NCI-H524 (cell line): ENCODE measurements at places on chromosomes 16 and 17.
A peak's percentile ranks its signal among the peaks of the same experiment; 100 is the strongest.

- DNase-seq: no peak
Measured at GRCh38 chr17:16986391-16986790, 14.5 kb upstream of the TNFRSF13B start.

DNA sequence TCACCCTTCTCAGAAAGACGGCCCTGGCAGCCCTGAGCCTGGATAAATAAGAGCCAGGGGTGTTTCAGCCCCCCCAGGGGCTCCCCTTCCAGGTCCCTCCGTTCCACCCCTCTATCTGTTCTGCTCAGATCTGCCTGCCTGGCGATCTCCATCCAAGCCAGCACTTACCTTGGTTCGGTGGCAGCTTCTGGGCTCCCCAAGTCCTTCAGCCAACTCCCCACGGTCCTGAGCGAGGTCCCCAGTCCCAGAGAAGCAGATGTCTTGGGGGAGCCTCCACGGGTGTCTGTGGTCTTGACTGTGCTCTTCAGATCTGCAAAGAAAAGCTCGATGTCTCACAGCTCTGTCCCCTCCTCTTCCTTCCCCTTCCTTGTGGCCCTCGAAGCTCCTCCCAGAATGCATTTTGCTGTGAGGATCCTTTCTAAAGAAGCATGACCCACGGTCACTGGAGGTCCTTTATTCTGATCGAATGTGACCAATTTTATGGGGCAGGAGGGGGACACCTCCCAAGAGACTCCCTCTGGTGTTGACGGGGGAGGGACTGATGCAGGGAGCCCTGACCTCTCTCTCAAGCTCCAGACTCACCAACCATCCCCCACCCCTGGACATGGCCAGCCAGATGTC, at the start of gene PIK3R6:
PIK3R6 (minus strand) TSS at position 314 of the 621 bp plus-strand sequence. CDS start 17,880 bp downstream, outside the sequence.
- DNase-seq: no peak

- no peak for DNase-seq
Measured at GRCh38 chr17:43772877-43773648, 5.7 kb downstream of the DUSP3 start.

- peak; percentile 88 for DNase-seq
Measured at GRCh38 chr17:55356434-55357328, 65.0 kb downstream of the MMD start.

DNA sequence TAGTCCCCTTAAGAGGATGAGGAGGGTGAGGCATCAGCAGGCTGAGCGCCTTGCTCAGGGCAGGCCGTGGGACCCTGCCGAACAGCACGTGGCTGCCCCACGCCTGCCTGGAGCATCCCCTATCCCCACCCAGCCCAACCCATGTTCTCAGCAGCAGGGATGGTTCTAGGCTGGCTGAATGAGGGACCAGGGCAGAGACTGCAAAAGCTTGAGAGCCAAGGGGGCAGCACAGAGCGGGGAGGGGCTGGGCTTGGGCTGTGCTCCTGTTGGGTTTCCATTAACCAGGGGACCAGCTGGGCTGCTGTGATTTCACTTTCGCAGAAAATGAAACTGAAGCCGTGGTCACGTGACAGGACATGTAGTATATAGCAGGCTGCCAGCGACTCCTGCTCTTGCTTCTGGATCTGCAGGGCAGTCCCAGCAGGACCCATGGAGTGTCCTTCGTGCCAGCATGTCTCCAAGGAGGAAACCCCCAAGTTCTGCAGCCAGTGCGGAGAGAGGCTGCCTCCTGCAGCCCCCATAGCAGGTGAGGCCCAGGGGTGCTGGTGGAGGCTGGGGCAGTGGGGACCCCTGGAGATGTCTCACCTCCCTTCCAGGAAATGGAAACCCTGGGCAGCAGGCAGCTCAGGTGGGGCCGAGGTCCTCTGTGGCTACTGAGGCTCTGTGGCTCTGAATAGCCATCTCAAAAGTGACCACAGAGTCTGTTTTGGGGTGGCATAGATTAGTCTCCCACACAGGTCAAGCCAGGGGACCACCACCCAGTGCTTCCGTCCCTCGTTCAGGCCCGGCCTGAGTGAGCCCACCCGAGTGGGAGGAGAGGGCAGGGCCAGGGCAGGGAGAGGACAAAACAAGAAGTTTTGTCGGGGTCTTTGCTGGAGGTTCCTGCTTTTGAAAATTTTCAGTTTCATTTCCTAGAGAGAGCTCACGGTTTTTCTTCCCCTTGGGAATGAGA, 2.9 kb downstream of the RNF213 start:
- peak; percentile 96 for DNase-seq

DNA sequence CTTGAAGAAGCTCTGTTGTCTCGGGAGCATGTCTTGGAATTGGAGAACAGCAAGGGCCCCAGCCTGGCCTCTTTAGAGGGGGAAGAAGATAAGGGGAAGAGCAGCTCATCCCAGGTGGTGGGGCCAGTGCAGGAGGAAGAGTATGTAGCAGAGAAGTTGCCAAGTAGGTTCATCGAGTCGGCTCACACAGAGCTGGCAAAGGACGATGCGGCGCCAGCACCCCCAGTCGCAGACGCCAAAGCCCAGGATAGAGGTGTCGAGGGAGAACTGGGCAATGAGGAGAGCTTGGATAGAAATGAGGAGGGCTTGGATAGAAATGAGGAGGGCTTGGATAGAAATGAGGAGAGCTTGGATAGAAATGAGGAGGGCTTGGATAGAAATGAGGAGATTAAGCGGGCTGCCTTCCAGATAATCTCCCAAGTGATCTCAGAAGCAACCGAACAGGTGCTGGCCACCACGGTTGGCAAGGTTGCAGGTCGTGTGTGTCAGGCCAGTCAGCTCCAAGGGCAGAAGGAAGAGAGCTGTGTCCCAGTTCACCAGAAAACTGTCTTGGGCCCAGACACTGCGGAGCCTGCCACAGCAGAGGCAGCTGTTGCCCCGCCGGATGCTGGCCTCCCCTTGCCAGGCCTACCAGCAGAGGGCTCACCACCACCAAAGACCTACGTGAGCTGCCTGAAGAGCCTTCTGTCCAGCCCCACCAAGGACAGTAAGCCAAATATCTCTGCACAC, 21.2 kb downstream of the AKAP1 start:
- peak; percentile 80 for DNase-seq
